ENCODE measurements at places on chromosomes 3 and 15.

- DNase-seq = no peak
Observed at GRCh38 chr15:99722406-99722805, 10.8 kb downstream of the LYSMD4 start.

- DNase-seq = peak; percentile 5
Observed at GRCh38 chr3:67947808-67948508, 293.5 kb upstream of the SUCLG2 start.

DNA sequence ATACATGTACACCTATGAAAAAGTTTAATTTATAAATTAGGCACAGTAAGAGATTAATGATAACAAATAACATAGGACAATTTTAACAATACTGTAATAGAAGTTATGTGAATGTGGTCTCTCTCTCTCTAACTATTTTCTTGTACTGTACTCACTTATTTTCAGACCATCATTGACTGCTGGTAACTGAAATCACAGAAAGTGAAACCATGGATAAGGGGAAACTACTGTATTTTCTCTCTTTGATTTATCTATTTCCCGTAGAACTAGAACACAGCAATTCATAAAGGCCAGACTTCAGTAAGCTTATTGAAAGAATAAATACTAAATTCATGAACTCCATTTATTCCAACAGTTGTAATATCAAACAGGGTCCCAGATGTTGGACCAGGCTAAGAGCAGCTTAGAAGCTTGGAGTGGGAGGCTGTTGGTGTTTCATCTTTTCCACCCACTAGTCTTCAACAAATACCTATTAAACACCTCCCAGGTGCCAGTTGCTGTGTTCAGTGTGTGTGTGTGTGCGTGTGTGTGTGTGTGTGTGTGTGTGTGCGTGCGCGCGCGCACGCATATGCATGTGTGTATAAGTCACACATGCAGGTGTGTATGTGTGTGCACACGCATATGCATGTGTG lies 235.4 kb downstream of the FOXP1 start:
- no peak for DNase-seq

DNA sequence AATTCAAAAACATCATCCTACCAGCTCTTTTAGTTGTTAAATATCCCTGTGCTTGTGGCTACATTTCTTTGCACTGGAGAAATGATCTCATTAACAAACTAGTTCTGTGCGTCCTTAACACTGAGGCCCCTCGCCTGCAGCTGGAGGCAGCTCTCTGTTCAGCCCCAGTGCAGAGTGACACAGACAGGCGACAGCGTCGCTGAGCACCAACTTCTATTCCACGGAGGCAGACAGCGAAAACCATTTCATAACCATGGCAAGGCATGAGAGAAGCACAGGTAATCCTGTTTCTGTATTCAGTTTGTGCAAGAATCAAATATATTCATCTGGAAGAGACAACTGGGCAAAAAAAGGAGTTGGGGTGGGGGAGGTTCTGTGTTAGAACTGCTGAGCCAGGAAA lies 530.7 kb downstream of the ZIC1 start:
- peak; percentile 40 for DNase-seq

- peak; percentile 73 for DNase-seq
Observed at GRCh38 chr3:70849911-70850699, 537.7 kb upstream of the MDFIC2 start.

GRCh38 chr3:184300378-184300720 lies 1.3 kb downstream of the PSMD2 start:
- no peak for DNase-seq

DNA sequence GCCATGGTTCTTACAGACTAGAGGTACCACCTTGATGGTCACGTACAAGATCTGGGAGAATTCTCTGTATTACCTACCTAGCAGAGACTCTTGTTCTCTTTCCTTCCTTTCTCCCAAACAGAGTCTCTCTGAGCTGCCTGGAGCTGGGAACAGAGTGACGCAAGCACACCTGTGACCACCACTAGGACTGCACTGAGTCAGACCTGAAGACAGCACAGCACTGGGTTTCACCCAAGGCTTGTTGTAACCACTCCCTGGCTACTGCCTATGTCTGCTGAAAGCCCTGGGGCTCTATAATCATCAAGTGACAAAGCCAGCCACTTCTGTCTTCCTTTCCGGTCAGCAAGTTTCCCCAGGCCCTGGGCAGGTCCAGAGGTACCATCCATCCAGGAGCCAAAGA lies 293.3 kb upstream of the CNTN4 start:
- no peak for DNase-seq

- no peak for DNase-seq
Observed at GRCh38 chr3:27685474-27685873, 36.6 kb downstream of the EOMES start.

- no peak for DNase-seq
Observed at GRCh38 chr15:42858540-42858939, 62.0 kb downstream of the TTBK2 start.

- no peak for DNase-seq
Observed at GRCh38 chr15:39406485-39406884, 174.4 kb upstream of the THBS1 start.

DNA sequence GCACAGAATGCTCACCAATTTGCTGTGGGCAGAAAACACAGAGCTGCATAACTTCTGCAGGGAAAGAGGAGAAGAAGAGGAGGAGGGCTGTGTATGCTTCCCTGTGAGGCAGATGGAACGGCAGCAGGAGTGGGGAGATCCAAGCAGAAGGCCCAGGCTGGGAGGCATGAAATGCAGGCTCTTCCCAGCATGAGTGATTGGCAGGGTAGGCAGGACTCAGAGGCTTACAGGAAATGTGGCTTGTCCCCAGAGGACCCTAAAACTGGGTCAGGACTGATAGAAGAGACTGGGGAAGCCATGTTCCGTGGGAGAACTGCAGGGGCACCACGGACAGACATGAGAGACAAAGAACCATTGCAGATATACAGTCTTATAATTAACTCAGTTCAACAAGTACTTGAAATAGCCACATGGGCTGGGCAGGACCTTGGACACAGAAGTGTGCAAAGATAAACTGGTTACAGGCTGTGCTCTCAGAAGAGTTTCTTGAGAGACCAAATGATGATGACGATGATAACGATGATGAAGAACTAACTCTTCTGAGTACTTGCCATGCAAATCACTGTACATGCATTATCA lies 286.9 kb downstream of the EPHB1 start:
- no peak for DNase-seq

GRCh38 chr3:51983578-51984268 lies 388 bp downstream of the ACY1 start:
- no peak for DNase-seq

DNA sequence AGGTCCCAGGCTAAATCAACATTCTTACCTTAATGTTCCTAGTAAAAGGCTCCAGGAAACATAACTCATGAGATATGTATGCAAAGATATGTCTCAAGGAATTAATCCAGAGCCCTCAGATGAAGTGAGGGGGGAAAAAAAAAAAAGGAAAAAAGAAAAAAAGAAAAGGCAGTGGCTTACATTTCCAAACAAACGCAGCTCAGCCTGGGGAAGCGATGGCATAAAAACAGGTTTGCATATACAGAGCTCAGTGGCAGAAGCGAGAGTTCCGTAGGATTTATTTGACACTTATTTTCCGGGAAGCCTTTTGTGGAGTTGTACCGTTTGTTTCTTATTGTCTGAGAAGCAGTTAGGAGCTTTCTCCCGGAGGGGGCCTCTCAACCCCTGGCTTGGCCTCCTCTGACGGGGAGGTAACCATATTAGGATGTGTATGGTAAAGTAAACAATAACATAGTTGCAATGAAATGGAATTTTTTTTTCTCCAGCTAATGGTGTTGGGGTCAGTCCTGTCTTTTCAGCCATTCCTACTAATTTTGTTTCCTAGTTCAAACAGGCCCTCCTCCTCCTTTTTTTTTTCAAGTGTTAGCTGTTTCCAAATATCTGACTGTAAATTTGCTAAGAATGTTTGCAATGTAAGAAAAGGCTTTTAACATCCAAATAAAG lies 338.6 kb downstream of the FOXP1 start:
- DNase-seq = peak; percentile 76

- no peak for DNase-seq
Observed at GRCh38 chr3:188824566-188824965, 347.2 kb upstream of the TPRG1 start.

GRCh38 chr3:99780749-99781148 lies 36.9 kb upstream of the CMSS1 start:
- DNase-seq = no peak

DNA sequence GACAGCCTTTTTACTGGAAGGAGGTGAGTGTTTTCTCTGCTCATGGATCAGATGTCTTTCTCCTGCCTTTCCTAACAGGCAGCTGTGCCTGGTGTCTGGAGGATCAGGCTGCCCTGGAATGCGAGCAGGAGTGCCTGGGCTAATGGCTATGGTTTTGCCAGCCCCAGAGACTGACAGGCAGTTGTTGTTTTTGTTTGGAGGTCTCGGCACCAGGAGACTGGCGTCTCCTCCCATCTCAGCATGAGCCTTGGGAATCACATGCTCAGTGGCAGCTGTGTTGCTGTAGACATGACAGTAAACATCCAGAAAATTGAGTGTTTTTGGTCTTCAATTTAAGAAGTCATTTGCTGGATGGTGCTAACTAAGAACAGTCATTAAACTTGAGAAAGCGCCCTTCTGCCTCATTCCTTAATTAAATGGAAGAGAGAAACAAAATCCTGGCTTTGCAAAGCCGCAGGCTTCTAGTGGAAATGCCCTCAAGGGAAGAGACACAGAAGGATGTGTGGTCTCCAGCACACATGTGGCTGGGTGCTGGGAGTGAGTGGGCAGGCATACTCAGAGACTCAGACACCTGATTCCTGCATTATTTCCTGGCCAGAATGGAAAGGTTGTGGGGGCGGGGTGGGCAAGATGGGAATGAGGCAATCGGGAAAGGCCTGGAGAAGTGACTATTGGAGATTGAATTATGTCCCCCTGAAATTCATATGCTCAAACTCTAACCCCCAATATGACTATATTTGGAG lies 97.0 kb upstream of the NMNAT3 start:
- DNase-seq = peak; percentile 72

- DNase-seq = no peak
Observed at GRCh38 chr3:60854791-60855190, 396.5 kb downstream of the FHIT start.

DNA sequence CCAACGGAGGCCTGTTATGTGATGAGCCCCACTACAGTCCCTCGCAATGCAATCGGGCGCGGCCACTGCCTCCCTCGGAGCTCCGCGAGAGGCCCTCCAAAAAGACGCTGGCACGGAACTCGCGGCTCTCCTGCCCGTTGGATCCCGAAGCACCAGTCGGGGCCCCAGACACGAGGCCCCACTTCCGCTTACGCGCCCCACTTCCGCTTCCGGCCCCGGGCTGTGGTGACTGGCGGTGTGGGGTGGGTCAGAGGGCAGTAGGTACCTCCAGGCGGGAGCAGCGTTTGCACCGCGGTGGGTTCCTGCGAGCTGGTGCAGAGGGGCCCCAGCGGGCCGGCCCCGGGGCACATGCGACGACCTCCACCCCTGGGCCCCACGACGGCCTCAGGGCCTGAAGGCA lies at the start of gene TOPAZ1:
TSS of gene TOPAZ1 (plus strand) at position 181 of the 400 bp plus-strand sequence. CDS start at position 349, 168 bp downstream.
- no peak for DNase-seq

DNA sequence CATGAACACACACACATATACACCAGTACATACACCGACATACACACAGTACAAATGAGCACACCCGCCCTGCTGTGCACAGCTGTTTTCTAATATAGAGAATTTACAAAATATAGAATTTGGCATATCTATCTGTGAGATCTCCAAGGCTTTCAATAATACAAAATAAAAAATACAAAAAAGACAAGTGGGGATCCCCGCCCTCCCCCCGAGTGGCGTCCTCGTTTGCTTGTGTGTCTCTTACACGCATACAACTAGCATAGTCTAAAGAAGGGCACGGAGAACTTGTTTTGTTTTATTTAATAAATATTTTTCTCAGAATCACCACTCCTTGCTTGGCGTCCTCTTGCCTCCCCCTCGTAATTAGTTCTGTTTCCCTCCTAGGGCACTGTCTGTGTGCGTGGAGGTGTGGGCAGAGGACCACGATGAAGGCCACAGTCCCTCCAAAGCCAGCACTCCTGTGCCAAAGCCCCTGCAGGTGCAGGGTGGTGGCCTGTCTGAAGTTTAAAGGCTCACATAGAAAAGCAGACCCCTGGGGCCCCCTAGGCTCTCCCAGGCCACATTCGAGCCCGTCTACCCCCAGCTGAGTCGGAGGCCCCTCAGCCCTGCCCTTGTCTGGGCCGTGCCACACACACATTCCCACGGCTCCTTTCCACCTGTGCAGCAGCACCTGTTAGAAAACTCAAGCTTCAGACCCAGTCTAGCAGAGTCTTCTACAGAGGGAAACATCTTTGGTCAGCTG lies 82.1 kb downstream of the SEC22A start:
- DNase-seq = no peak

- no peak for DNase-seq
Observed at GRCh38 chr3:188362405-188362831, 208.5 kb downstream of the LPP start.

- DNase-seq = no peak
Observed at GRCh38 chr3:141448606-141449220, 38.1 kb upstream of the RASA2 start.
